ENCODE measurements at places on chromosomes 6 and 20. TPM values are rescaled to one million over a fixed set of nuclear protein-coding genes. Genes with fewer than 3 reads are reported as not detected.

- DNase-seq, result no peak
Observed at GRCh38 chr6:13681305-13682061, 30.2 kb downstream of the RANBP9 start.

GRCh38 chr6:31272836-31273626 lies 1.1 kb upstream of the HLA-C start:
- DNase-seq, result peak; percentile 44

DNA sequence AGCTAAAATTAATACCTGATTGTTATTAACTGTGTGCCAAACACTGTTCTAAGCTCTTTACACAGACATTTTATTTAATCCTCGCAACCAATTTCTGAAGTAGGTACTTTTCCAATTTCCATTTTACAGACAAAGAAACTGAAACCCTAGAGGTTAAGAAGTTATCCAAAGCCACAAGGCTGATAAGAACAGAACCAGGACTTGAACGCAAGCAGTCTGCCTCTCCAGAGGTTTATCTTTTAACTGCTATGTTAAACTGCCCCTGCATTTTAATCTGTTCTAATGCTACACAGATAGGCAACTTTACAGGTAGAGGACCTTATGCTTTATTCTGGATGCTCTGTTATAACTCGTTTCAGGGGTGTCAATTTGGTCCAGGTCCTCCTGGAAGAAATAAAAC lies 118.2 kb downstream of the SLC16A10 start:
- no peak for DNase-seq

DNA sequence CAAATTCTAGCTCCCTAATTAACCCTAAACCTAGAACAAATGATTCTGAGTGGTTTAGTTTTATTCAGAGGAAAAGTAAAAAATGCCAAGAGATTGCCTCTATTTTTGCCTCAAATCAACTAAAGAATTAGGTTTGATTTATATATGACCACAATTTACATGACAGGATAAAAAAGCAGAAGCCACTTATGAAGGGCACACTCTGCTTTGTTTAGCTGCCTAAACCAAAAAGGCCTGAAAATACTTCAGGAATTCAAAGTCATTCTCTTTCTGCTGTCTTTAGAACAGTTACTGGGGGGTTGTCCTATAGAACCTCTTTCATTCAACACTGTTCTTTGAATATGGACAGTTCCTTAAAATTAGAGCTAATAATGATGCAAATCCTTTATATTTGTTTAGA lies 5.3 kb downstream of the FBXO5 start:
- no peak for DNase-seq

GRCh38 chr20:16446991-16447390 lies 126.3 kb downstream of the KIF16B start:
- DNase-seq, result no peak

DNA sequence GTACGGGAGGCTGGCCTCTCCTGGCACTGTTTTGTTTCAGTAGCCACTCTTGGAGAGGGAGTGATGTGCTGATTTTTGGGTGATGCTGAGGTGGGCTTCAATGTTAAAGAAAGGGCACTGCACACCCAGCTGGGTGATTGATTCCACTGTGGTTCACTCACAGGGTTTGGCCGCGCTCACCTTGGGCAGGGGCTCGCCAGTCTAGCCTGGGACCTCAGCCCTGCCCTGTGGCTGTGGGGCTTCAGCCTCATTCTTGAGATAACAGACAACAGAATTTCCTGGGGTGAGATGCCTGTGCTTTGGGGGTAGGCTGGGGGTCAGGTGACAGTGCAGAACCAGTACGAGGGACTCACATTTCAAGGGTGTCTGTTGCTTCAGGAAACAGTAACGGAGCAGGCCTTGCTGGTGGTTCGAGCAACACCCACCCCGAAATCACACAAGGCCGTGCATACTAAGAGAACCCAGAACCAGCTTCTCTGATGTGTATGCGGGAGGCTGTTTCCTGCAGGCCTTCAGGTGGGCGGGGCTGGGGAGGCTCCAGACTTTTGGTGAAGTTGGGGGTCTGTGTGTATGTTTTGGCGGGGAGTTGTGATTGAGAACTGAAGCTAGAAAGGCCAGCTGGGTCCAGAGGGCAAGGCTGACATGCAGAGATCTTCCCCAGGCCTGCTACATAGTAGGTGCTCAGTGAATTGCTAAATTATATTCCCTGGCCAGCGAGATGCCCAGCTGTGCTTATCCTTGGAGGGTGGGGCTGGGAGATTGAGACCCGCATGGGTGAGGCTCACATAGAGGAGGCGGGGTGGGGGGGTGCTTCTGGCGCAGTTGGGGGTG lies 154.2 kb upstream of the RNF24 start:
- no peak for DNase-seq

- peak; percentile 60 for DNase-seq
Observed at GRCh38 chr20:21048841-21049273, 57.3 kb downstream of the LINC00237 start.

DNA sequence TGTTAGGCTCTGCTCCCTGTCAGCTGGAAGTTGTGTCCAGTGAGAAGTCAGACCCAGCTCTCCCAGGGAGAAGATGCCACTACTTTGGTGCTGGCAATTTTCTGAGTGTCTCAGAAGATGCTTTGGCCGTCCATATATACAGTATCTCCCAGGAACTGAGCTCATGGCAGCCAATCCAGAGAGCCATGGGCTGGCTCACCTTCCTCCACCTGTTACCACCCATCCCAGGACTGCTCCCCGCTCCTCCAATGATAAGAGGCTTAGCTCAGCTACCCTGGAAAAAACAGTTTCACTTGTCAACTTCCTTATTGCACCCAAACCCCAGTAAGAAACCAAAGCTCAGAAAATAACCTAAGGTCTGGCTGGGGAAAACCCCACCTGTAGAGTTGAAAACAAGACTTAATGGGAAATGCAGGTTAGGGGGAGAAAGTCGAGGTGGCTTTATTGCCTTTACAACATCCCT lies at the start of gene BNIP5:
BNIP5 (minus strand) TSS at position 110 of the 463 bp plus-strand sequence. CDS start 6,198 bp downstream, outside the sequence.
- no peak for DNase-seq

DNA sequence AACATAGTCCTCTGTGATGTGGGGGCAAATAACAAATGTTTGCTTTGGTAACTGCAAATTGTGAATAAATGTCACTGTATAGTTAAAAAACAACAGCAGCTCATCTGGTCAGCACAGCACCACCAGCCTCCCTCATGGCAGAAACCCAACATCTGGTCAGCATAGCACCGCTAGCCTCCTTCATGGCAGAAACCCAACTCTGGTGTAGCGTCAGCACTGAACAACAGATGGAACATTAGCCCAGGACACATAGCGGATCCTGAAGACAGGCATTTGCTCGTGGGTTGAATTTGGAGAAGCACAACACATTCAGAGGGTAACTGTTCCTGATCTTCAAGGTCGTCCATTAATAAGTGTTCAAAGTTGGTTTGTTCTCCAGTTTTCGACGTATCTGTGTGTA lies 265.9 kb downstream of the DLL1 start:
- no peak for DNase-seq

- no peak for DNase-seq
Observed at GRCh38 chr6:22149501-22150367, 147.1 kb downstream of the PRL start.

DNA sequence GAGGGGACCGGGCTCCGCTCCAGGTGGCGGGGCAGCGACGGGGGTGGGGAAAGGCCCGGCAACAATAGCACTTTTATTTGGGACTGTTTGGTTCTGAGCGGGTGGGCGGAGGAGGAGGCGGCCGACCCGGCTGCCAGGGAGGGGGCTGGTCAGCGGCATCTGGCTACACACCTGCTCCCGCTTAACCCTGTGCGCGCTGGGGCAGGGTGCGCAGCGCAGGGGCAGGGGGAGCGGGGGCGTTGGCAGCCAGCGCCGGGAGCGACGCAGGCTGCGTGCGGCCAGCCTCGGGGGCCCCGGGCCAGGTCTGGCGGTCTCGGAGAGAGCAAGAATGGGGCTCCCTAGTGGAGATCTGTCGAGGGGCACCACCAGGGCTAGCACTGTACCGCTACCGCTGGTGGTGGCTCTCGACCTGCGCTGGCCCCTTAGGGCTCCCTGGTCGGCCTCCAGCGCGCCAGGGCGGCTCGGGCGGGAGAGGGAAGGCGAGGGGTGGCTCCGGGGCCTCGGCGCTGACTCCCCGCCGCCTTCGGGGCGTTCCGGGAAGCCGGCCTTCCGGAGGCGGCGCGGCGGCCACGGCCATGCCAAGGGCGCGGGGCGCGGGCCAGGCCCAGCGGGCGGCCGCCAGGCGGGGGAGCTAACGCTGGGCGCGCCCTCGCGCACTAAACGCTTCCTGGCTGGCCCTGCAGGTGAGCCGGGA lies 92.4 kb downstream of the NCR2 start:
- DNase-seq, result peak; percentile 24

- DNase-seq, result no peak
Observed at GRCh38 chr6:82693094-82693493, 329.5 kb downstream of the TPBG start.

SIRPB1 gene
- total RNA-seq, result 2.0 TPM

KAT14 gene
- 14.2 TPM for total RNA-seq

CPNE1 gene
- 253 TPM for total RNA-seq

KIAA0408 gene
- 6.5 TPM for total RNA-seq

EPPIN gene
- total RNA-seq, result not detected

HELZ2 gene
- 28.5 TPM for total RNA-seq

NKX2-2 gene
- not detected for total RNA-seq

ZDHHC14 gene
- total RNA-seq, result 1.4 TPM
